ENCODE measurements at places on chromosomes 3 and 15.
A peak's percentile ranks its signal among the peaks of the same experiment; 100 is the strongest.

- peak; percentile 82 for DNase-seq
These were observed 20.6 kb downstream of the SPSB4 start for GRCh38 chr3:141071681-141072260.

DNA sequence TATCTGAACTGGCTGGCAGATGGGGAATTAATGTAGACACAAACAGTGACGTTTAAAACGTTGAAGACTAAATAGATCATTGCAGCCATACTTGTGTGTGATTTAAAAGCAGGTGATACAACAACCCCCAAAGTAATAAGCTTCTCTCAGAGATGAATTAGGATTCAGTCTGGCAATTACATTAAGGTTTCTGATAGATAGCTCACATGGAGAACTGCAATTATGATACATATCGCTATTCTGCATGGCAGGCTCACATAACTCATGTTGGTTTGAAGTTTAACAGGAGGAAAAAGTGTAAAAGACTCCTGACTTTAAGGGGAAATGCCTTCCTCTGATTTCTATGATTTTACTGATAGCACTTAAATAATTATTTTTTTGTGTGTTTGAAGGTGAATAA, 196.9 kb downstream of the CLSTN2 start:
- no peak for DNase-seq

GRCh38 chr3:123660900-123661299, 76.0 kb upstream of the HACD2 start:
- DNase-seq, result peak; percentile 92

GRCh38 chr3:182226995-182227394, 515.3 kb downstream of the SOX2 start:
- no peak for DNase-seq

DNA sequence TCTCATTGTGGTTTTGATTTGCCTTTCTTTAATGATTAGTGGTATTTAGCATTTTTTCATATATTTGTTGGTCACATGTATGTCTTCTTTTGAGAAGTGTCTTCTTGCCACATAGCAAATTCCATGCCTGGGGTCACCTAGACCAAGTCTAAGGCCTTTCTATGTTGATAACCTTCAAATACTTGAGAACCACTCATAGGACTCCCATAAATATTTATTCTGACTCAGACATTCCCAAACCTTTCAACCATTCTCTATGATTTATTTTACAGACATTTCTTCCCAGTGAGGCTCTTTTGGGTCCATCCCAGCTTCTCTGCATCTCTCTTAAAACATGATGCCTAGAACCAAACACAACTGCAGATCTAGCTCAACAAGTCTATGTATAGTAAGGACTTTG, 69.2 kb downstream of the ATP8B4 start:
- no peak for DNase-seq

DNA sequence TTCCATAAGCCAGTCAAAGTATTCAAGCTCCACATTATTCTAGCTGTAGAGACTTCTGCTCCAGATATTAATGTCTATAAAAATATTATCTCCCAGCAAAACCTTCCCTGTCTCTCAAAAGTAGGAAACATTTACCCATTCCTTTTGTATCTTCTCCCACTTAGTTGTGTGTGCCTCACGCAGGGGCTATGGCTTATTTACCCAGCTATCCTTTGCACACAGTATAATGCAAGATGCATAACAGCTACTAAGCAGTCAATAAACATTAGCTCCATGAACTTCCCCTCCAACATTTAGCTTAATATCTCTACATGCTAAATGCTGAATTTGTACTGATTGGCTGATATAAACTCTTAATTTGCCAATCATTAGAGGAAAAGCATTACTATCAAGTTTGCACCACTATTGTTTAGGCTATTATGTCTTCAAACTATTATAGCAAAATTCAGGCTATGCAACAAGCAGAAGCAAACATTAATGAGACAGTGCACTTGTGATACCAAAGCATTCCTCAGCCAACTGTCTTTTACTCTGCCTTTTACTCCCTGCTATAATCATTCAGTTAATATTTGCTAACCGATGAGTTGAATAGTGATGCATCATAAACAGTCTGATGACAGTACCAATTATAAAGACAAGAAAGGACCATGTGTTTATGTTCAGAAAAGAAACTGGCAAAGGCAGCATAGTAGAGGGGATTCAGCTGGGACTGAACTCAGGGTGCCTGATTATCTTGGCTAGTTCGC, 81.2 kb downstream of the PLCH1 start:
- DNase-seq, result no peak

GRCh38 chr3:83662381-83662960, 1296.3 kb upstream of the CADM2 start:
- no peak for DNase-seq

GRCh38 chr3:63961891-63962290, 49.7 kb upstream of the SCAANT1 start:
- DNase-seq, result no peak

GRCh38 chr15:62046078-62046743, 14.0 kb downstream of the VPS13C start:
- no peak for DNase-seq

GRCh38 chr3:197508051-197508451, 47.7 kb downstream of the BDH1 start:
- no peak for DNase-seq

- no peak for DNase-seq
These were observed 173.1 kb upstream of the CCDC54 start for GRCh38 chr3:107204121-107204520.

DNA sequence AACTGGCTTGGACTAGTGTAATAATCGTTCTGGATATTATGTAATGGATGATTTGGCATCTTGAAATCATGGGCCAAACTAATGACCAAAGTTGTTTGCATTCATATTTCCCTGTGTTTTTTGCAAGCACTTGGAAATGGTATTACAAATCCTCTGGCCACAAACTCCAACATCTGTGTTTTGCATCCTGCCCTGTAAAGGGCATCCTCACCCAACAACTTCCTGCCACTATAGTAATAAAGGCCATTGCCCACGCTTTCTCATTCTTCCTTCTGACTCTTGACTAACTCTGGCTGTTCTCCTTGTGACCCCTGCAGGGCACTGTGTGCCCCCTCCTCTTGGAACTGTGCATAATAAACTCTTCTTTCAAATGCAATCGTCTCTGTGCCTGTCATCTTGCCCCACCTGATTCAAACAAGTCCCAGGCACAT, 25.4 kb upstream of the PSMD6 start:
- DNase-seq, result no peak

DNA sequence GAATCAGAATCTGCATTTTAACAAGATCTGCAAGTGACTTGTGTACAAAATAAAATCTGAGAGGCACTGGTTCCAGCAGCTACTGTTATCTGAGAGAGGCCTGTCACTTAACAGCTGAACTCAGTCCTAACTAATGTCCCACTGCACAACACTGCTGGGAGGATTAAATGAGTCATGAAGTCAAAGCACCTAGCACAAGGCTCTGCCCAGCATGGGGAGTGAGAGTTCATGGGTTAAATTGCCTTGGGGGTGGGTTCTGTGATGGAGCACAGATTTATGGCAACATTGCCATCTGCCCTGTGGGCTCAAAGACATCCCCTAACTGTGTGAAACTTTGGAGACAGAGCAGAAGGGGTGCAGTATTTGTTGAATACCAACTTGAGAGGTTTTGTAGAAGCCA, 250.9 kb downstream of the PLCL2 start:
- no peak for DNase-seq

DNA sequence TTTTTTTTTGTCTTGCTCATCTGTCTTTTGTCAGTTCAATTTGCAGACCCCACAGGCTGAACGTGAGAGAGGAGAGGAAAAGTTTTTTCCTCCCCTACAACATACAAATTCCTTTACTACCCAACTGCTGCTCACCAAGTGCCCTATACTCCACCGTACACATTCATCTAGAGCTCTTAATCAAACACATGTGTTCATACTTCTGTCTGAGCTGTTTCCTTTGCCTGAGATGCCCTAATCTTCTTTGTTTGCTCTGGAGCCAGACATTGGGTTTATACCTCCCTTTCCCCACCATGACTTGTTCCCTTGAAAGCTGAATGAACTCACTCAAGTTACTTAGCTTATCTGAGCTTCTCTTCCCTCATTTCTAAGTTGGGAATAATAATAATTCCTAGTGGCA, 122.7 kb upstream of the RASGRP1 start:
- no peak for DNase-seq

- no peak for DNase-seq
These were observed 727.7 kb upstream of the NECTIN3 start for GRCh38 chr3:110343945-110344344.

DNA sequence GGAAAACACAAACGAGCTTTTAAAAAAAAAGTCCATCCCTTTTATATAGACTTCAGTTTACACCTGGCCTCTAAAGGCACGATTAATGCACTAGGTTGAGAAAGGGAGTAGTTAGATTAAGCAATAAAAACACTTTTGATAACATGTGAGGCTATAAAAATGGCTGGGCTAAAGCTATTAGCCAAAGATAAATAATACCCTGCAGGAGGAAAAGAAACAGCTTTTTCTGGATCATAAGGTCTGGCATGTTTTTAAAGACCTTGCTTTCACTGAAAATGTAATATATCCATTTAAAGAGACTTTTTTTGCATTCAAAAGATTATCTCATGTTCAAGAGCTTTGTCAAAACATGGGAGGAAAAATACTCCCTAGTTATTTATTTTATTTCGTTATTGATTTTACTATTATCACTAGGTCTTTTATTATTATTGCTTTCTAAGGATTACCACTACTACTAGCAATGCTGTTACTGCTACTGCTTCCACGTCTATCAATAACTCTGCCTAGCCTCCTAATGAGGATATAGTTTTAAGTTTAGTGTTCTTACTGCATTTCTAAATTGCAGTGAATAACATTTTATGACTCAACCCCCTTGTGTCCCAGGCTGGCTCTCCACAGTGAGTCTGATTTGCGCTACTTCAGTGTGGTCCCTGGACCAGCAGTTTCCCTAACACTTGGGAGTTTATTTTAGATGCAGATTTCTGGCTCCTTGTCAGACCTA, 93.4 kb downstream of the THRB start:
- DNase-seq, result no peak

GRCh38 chr3:112437146-112438022, 61.9 kb downstream of the BTLA start:
- DNase-seq, result no peak

- DNase-seq, result no peak
These were observed 381.2 kb upstream of the WNT5A start for GRCh38 chr3:55868347-55868746.

DNA sequence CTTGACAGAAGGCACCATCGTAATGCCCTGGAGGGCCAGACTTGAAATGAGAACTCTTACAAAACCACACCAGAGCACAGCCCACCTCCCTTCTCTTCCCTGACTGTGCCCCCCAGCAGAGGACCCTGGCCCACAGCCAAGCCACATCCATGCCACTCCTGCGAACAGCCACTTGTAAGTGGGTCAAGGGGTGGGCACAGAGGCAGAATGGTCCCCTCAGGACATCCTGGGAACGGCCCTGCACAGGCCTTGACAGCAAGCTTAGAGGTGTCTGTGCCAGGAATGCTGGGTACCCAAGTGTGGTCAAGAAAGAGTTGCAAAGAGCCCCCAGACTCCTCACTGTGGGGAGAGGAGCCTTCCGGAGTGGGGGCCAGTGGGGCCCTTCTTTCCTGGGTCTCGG, 33.3 kb downstream of the HCN4 start:
- no peak for DNase-seq

- DNase-seq, result no peak
These were observed 72.0 kb upstream of the ADAMTS9 start for GRCh38 chr3:64759811-64760210.

GRCh38 chr15:66621491-66622467, 56.0 kb upstream of the LCTL start:
- DNase-seq, result no peak

DNA sequence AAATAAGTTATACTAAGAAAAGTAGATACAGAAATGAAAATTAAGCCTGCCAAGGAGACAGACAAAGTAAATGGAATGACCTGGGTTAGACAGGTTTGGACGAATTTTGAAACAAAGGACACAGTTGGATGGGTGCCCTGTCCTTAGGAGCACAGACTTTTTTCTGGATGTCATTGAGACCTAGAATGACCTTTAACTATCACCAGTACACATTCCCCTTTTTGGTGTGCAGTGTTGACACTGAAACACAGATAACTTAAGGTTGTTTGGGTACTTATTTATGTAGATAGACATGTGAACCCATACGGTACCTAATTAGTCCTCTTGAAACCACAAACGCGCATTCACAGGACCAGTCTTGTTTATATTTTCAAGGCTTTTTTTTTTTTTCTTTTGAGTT, 86.7 kb downstream of the PPARG start:
- DNase-seq, result no peak

GRCh38 chr3:15297608-15298350, 34.6 kb downstream of the SH3BP5 start:
- DNase-seq, result no peak

- no peak for DNase-seq
These were observed 1.5 kb downstream of the CRBN start for GRCh38 chr3:3177861-3178497.

DNA sequence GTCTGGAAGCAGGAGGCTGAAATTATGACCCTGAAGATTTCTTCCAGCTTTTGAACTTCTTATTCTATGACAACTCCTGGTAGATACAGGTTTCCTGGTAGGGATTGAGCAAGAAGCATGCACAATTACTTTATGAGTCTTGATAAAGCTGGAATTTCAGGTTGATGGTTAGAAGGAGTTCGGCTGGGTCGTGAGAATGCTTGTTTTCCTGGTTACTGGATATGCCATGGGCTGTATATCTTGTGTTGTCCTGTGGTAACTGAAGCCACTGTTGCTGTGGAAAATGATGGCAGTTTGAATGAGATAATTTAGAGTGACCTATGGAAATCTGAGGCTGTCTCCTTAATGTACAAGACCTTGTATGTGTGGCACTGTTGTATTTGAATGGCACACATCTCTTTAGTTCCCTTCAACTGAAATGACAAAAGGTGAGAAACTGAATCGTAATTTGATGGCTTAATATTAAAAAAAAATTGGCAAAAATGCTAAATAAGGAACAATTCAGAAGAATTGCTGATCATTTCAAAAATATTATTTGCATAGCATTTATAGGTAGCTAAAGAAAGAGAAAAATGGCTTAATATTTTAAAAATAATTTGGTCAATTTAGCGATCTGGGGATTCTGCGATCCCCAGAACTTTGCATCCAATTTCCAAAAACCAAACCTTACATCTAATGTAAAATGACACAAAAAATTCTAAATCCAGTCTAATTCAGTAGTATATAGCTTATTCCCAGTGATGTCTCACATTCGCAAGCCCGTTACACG, 1.1 kb upstream of the UBE2E1 start:
- no peak for DNase-seq

GRCh38 chr3:57151021-57151449, 14.1 kb downstream of the IL17RD start:
- no peak for DNase-seq

DNA sequence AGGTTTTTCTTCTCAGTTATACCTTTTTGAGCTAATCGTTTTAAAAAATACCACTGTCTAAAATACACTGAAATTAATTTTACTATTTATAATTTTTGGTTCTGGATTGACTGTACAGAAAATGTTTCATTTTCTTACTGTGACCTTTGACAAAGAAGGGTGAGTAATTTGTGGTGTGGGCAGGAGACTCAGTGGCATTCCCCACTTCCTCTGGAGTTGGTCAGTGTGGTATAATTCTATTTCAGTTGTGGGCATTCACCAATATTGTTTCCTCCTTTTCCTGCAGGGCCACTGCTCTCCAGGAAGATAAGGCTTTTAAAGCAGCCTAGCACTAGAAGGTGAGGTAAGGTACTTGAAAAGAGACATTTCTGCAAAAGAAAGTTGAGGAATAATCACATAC, 6.5 kb downstream of the DAG1 start:
- DNase-seq, result no peak
